ENCODE measurements at places on chromosomes 1 and 21. TPM values are rescaled to one million over a fixed set of nuclear protein-coding genes. Genes with fewer than 3 reads are reported as not detected.

DNA sequence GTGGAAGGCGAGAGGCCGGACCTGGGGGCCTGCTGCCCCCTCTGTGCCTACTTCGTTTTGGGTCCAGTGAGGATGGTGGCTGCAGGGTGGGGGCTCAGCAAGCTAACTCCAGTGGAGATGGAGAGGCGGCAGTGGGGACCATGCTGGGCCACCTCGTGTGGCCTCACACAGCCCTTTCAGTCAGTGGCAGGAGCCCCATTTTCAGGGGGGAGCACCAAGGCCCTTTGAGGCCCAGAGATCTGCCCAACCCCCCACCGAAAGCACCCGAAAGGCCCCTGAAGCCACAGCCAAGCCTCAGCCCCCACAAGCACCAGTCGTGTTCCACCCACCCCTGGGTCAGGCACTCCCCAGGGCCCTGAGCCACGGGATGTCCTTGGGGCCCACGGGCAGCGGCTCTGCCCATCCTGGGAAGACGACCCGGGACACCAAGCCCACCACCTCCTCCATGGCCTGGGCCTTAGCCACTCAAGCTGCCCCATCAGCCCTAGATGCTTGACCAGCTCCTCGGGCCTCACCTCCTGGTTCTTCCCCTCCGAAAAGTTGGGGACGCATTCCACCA, 345 bp downstream of the FTCD start:
- peak; percentile 19 for DNase-seq

Gene SYNC
- 18.2 TPM for total RNA-seq

GRCh38 chr1:19086176-19086875, 123.7 kb downstream of the UBR4 start:
- DNase-seq = no peak

GRCh38 chr1:188225975-188226374, 1397.2 kb downstream of the PLA2G4A start:
- DNase-seq = no peak

- no peak for DNase-seq
Observed at GRCh38 chr1:15939181-15940109, 36.5 kb downstream of the ZBTB17 start.

DNA sequence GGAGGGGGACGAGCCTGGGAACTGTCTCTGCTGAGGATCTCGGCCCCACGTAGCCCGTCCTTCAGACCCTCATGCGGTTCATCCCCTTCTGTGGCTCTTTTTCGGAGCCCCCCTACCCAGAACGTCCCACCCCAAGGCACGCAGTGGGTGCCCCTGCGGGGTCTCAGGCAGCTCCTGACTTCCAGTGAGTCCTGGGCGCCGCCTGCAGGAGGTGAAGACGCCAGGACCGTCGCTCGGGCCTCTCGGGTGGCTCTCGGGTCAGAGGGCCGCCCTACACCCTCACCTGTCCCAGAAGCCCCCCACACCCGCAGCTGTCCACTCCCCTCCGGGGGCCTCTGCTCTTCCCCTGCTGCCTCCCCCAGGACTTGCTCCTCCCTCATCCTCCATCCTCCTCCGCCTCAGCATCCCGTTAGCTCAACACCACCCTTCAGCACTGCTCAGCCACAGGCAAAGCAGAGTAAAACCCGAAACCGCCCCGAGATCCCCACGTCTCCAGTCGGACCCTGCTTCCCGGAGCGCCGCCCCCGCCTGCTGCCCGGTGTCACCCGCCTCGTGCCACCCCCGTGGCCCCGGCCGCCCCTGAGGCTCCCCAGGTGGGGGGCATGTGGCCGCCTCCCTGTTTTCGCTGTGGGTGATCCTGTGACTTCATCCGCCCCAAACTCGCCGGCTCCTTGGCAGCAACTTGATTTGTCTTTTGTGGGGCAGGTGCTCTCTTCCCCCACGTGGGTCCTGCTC, 13.3 kb upstream of the POFUT2 start:
- no peak for DNase-seq

DNA sequence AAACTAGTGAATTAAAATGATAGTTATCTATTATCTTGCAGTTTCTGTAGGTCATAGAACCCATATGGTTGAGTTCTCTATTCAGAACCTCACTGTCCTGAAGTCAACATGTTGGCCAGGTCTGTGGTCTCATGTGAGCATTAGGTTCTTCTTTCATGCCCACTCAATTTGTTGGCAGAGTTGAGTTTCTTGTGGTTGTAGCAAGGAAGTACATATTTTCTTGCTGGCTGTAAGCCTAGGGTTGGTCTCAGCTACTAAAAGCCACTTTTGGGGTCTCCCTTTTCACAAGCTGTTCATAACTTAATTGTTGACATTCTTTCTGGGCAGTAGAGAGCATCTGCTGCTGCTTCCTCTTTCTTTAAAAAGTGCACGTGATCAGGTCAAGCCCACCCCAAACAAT, 1165.1 kb upstream of the NCAM2 start:
- no peak for DNase-seq

DNA sequence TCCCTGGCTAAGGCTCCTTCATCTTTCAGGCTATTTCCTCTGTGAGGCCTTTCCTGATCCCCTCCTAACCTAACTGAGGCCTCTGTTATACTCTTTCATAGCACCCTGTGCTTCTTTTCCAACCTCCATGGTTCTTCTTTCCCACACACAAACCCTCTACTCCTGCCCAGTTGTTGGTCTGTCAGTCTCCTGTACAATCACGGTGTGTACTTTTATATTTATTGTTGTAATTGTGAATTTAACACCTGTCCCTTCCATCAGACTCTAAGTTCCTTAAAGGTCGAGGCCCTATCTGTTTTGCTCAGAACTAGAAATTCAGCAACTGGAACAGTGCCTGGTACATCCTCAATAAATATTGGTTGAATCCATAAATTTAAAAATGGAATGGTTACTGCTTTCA, 100.2 kb upstream of the KCNE2 start:
- DNase-seq = no peak

GRCh38 chr1:234863551-234863971, 253.6 kb upstream of the IRF2BP2 start:
- no peak for DNase-seq

Gene CA14
- total RNA-seq = 0.51 TPM

GRCh38 chr1:1541956-1542765, 1.7 kb upstream of the TMEM240 start:
- no peak for DNase-seq

Gene PTGS2
- total RNA-seq = 0.81 TPM

- DNase-seq = no peak
Observed at GRCh38 chr21:27047658-27048314, 80.9 kb upstream of the ADAMTS5 start.

DNA sequence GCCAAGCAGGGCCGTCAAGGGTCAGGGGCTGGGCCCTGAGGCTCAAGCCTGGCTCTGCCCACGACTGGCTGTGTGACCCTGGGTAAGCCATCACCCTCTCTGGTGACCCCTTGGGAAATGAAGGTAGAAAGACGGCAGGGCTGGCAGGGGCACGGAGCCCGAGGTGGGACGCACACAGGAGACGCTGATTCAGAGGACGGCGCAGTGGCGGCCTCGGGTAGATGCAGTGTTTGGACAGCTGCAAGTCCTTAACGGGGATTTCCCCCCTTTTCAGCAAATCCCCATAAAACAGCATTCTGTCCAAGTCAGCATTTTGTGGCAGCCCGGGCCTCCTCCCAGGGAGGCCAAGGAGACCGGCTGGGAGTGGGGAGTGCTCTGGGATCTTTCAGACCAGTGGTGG, 16.7 kb downstream of the COL8A2 start:
- no peak for DNase-seq

GRCh38 chr21:45328198-45329091, 40.8 kb upstream of the POFUT2 start:
- DNase-seq = no peak

- no peak for DNase-seq
Observed at GRCh38 chr1:65036570-65037051, 70.3 kb upstream of the JAK1 start.

- no peak for DNase-seq
Observed at GRCh38 chr1:155210314-155211104, 2.0 kb downstream of the MTX1 start.

- DNase-seq = no peak
Observed at GRCh38 chr21:26819740-26820324, 25.4 kb downstream of the ADAMTS1 start.

Gene CSMD2
- total RNA-seq = 0.70 TPM

Gene LIPI
- total RNA-seq = not detected

DNA sequence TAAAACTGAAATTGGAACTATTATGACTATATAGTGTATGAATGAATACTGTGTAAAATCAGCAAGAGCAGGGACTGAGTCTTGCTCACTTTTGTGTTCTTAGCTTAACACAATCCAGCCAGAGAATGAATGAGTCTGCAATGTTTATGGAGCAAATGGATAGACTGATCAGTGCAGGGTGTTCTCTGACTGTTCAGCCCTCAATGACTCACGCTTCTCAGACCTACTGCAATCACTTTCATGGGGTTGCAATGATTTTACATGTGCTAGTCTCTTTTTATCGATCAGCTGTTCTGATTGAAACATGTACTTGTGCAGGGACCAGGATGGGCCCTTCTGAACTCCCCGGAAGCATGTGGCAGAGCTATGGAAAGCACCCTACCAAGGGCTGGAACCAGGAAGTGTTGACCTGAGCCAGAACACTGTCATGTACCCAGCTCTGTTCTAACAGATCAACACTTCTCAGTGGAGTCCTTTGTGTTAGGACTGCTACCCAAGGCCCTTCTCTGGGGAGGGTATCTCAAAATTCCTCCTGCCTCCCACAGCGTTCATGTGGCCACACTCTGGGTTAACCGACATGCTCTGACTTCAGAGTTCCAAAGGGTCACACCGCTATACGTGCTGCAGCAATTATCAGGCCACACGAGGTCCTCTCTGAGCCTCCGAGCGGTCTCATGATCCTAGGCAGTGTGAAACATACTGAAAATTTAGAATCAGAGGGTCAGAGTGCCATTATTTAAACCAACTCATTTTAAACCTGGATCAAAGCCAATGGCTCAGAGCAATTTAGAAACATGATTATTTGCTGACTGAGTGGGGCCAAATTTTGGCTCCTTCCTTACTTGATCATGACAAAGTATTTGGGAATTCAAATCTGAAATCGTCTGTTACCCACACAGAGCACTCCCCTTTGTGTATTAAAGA, 35.2 kb downstream of the GRIK1 start:
- no peak for DNase-seq

DNA sequence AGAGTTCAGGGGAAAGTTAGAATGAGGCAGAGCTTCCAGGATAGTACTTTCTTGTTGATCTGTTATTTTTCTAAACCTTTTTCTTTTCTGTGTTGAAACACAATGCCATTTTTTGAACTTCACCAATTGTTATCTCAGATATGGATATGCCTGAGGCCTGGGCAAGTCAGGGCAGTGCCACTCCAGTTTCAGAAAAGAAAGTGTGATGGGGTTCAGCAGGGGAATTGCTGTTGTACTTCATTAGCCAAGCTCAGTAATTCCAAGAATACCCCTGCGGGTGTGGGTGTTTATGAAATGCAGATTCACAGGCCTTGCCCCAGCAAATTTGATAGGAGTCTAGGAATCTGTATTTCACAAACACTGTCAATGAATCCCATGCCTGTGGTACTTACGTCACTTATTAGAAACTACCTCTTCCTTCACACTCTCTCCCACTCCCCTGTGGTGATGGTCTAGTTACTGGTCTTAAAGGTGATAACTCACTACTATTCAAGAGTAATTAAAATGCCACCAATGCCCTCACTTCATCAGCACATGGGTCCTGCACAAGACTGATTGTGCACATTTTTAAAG, 142.3 kb downstream of the PBX1 start:
- no peak for DNase-seq

DNA sequence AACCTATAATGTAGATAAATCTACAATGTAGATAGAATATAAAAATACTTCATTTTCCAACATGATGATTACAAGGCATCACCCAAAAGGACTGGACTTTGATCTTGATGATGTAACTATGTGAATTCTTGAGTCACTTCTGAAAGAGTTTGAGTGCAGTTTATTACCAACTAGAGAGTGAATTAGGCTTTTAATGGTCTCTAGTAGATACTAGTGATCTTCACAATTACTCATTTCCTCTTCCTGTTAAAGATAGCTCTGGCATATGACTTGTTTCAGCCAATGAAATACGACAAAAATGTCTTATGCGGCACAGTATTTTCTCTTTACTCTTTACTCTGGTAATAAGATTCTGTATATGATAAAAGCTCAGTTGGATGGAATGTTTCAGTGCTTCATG, 1588.1 kb upstream of the B3GALT2 start:
- no peak for DNase-seq

DNA sequence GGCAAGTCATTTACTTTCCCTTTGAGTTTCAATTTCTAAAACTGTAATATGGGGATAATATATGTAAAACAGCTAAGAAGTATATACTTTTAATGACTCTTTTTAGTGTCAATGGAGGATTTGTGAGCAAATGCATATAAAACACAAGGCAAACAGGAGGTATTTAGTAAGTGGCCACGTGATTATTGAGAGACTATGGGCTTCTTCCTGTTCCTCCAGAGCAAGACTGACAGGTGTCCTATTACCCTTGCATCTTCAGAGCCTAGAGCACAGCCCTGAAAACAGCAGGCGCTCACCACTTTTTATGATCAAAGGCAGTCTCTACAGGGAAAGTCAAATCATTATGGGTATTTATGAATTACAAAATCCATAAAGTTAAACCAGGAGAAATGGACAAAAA, 941 bp upstream of the ROR1 start:
- DNase-seq = no peak

- no peak for DNase-seq
Observed at GRCh38 chr1:221868593-221869303, 126.9 kb upstream of the DUSP10 start.

Gene LMX1A
- total RNA-seq = 0.22 TPM

- no peak for DNase-seq
Observed at GRCh38 chr1:98949166-98949565, 55.5 kb downstream of the PLPPR5 start.

- no peak for DNase-seq
Observed at GRCh38 chr1:72462186-72462905, 180.0 kb upstream of the NEGR1 start.

DNA sequence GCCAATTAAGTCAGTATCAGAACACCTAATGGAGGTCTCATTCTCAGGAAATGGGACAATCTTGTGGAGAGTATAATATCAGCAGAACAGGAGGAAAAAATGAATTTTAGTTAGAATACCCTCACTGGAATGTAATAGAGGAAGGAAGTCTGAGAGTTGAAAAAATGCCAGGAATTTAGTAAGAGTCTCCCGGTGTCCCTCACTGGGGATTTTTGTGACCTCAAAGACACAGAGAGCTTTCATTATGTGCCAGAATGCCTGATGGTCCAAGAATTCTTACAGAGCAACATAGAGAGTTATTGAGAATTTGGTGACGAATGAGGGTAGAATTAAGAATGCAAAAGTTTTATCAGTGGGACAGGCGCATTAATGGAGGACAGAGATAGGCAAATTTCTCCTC, 443.5 kb upstream of the B3GALT2 start:
- no peak for DNase-seq

GRCh38 chr21:16597753-16598152, 868.0 kb downstream of the USP25 start:
- DNase-seq = no peak

Gene C1orf167
- total RNA-seq = 2.3 TPM

GRCh38 chr1:14973773-14974172, 179.8 kb upstream of the TMEM51 start:
- no peak for DNase-seq

DNA sequence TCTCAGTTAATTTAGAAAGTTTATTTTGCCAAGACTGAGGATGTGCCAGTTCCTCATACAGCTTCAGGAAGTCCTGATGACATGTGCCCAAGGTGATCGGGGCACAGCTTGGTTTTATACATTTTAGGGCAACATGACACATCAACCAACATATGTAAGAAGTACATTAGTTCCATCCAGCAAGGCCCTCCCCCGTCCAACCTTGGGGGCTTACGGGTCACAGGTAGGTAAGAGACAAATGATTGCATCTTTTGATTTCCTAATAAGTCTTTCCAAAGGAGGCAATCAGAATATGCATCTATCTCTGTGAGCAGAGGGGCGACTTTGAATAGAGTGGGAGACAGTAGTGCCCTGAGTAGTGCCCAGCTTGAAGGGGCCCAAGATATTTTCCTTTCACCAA, 19.6 kb upstream of the HAO2 start:
- no peak for DNase-seq

All from cardiac septum (tissue), 1 donor.